ENCODE measurements at places on chromosomes 3 and 15. TPM values are rescaled to one million over a fixed set of nuclear protein-coding genes. Genes with fewer than 3 reads are reported as not detected.

DNA sequence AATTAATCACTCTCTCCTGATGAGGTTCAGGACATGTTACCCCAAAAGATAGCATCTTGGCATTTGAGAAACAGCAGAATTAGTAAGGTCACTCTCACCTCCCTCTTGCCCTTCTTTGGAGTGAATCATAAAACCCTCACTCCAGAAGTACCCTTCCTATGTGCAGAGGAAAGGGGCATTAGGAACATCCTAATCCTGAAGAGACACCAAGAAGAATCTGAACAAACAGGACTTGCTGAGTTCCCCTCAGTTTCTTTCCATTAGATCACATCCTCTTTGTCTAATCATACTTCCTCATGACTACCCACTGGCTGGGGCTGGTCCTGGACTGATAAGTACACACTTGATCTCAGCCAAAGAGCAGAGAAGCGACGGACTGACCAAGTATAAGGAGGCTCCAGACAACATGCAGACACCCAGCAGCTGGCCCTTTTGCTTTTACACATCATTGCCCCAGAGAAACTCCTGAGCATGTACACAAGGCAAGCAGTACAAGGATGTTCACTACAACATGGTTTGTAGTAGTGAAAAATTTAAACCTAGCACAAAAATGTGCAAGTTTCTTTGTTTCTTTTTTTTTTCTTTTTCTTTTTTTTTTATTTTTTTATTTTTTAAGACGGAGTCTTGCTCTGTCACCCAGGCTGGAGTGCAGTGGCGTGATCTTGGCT lies 15.0 kb upstream of the TM6SF1 start:
- DNase-seq = peak; percentile 26
- peak overlapping the region; percentile 65 for H3K27ac ChIP-seq
- peak overlapping the region; percentile 48 for H3K4me3 ChIP-seq
- peaks cover 7% of the 10 kb centered on the region for H3K27me3 ChIP-seq
- peaks cover 16% of the 10 kb centered on the region for H3K4me1 ChIP-seq

GRCh38 chr15:101156509-101157159 lies 95.2 kb downstream of the CHSY1 start:
- peaks cover 2% of the 10 kb centered on the region for H3K27me3 ChIP-seq
- peaks cover 12% of the 10 kb centered on the region for H3K4me1 ChIP-seq
- no peak overlapping the region for H3K4me3 ChIP-seq
- H3K36me3 ChIP-seq = no peaks in the 10 kb centered on the region

GRCh38 chr3:8286749-8287148 lies 214.9 kb upstream of the LMCD1 start:
- no peaks in the 10 kb centered on the region for H3K27me3 ChIP-seq
- H3K27ac ChIP-seq = no peak overlapping the region
- H3K36me3 ChIP-seq = no peaks in the 10 kb centered on the region
- H3K4me3 ChIP-seq = no peak overlapping the region
- no peak for DNase-seq
- H3K4me1 ChIP-seq = no peaks in the 10 kb centered on the region

GRCh38 chr3:49882166-49882565 lies 12.5 kb upstream of the CAMKV start:
- H3K4me1 ChIP-seq = no peaks in the 10 kb centered on the region
- H3K27ac ChIP-seq = no peak overlapping the region
- no peaks in the 10 kb centered on the region for H3K36me3 ChIP-seq
- peaks cover 19% of the 10 kb centered on the region for H3K27me3 ChIP-seq

- H3K4me3 ChIP-seq = peak overlapping the region; percentile 31
- DNase-seq = peak; percentile 21
- H3K27me3 ChIP-seq = no peaks in the 10 kb centered on the region
- H3K4me1 ChIP-seq = peaks cover 66% of the 10 kb centered on the region
- H3K27ac ChIP-seq = peak overlapping the region; percentile 77
These were observed 50.6 kb upstream of the PLXNA1 start for GRCh38 chr3:126932188-126932931.

- H3K4me3 ChIP-seq = no peak overlapping the region
- H3K4me1 ChIP-seq = no peaks in the 10 kb centered on the region
- DNase-seq = peak; percentile 29
These were observed 30.7 kb downstream of the NANOGP8 start for GRCh38 chr15:35054380-35054779.

DNA sequence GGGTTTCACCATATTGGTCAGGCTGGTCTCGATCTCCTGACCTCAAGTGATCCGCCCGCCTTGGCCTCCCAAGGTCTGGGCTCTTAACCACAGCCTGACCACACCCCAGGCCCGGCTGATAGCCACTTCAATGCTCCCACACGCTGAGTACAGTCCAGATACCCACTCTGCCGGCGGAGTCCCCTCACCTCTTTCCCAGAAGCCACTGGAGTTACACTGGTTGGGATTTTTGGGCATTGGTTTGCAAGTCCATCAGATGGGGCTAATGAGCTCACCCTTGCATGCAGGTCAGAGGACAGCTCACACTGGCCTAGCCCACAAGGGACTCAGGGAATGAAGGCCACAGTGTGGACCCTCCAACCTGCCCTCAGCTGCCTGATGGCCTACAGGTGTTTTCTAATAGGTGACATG lies 60.1 kb downstream of the IQSEC1 start:
- H3K27me3 ChIP-seq = peaks cover 27% of the 10 kb centered on the region
- DNase-seq = no peak
- peaks cover 18% of the 10 kb centered on the region for H3K4me1 ChIP-seq
- no peak overlapping the region for H3K4me3 ChIP-seq

DNA sequence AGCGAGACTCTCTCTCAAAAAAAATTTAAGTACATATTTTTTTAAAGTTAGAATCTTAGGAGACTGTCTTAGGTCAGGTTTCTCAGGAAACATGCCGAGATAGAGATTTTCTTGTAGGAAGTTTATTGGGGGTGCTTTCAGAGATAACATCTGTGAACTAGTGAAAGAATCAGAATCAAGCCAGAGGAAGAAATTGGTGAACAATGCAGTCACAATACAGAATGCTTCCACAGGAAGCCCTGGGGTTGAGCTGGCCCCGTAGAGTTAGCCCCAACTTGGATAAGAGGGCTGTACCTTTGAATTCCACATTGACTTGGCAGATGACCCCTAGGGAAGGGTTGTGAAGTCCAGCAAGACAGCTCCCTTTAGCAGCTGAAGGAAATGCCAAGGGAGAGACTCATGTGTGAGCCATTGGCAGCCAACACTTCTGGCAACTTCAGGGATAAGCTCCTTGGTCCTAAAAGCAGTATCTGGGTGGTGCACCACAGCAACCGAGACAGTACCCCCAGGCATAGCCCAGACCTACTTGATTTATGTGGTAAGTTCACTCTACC lies 7.1 kb upstream of the PLCB2 start:
- no peak overlapping the region for H3K27ac ChIP-seq
- H3K27me3 ChIP-seq = no peaks in the 10 kb centered on the region
- no peak overlapping the region for H3K4me3 ChIP-seq

GRCh38 chr3:30293621-30294240 lies 312.7 kb upstream of the TGFBR2 start:
- H3K27ac ChIP-seq = peak overlapping the region; percentile 67
- DNase-seq = no peak
- H3K36me3 ChIP-seq = no peaks in the 10 kb centered on the region
- H3K27me3 ChIP-seq = no peaks in the 10 kb centered on the region
- peaks cover 66% of the 10 kb centered on the region for H3K4me1 ChIP-seq
- H3K4me3 ChIP-seq = no peak overlapping the region

DNA sequence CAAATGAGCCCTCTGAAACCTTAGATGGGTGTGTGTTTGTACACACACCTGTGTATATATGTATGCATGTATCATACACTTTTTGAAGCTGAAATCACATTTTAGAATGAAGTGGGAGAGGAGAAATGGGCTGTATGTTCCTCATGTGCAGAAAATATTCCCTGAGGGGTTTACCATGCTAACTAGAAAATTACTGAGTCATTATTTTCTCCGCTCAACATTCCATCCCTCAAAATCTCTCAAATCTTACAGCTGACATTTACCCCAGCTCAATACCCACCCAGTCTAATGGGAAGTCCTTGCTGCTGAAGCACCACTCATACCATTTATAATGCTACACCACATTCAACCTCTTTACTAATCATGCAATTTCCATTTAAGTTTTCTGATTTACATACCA lies 138.6 kb downstream of the P2RY1 start:
- H3K27me3 ChIP-seq = no peaks in the 10 kb centered on the region
- peaks cover 6% of the 10 kb centered on the region for H3K4me1 ChIP-seq
- H3K27ac ChIP-seq = no peak overlapping the region
- no peaks in the 10 kb centered on the region for H3K36me3 ChIP-seq
- DNase-seq = no peak

DNA sequence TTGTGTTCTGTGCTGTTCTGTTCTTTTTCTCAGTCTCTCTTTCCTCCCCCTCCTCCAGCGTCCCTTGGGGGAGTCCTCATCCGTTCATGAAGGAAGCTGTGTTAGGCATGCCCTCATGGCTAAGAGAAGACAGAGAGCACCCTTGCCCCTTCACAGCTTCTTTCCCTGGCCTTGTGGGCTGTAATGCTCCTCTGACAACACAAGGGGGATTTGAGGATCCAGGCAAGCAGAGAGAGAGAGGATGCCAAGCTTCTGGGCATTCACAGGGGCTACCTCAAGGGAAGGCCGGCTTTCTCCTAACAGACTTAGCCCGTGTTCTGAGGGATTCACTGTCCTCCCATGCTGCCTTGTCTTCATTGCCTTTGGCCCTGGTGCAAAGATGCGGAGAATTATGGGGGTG lies 389.5 kb downstream of the LRTM1 start:
- no peaks in the 10 kb centered on the region for H3K27me3 ChIP-seq
- H3K4me1 ChIP-seq = no peaks in the 10 kb centered on the region
- H3K27ac ChIP-seq = no peak overlapping the region
- DNase-seq = no peak
- H3K4me3 ChIP-seq = no peak overlapping the region
- no peaks in the 10 kb centered on the region for H3K36me3 ChIP-seq

- peaks cover 30% of the 10 kb centered on the region for H3K4me1 ChIP-seq
- no peak overlapping the region for H3K27ac ChIP-seq
These were observed 1065.1 kb downstream of the AGBL1 start for GRCh38 chr15:87144775-87145174.

The HEXA gene
- total RNA-seq = 95.8 TPM

The MUSTN1 gene
- not detected for total RNA-seq

The NOX5 gene
- total RNA-seq = 0.23 TPM

Measured in HFFc6 (cell line).